ENCODE measurements at places on chromosomes 3 and 15. TPM values are rescaled to one million over a fixed set of nuclear protein-coding genes. Genes with fewer than 3 reads are reported as not detected.

DNA sequence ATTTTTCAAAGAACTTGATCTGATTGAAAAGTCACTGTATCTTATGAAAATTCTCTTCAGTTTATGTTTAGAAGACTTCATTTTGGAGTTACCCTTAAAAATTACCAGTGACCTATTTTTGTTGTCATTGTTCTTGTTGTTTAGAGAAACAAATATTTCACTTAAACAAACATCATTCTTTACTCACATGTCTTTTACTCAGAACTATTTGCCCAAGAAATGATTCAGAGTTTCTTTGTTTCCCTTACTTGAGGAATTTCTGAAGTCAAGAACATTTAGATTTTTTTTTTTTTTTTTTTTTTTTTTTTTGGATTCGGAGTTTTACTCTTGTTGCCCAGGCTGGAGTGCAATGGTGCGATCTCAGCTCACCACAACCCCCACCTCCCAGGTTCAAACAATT lies 259.6 kb upstream of the UBE2E1 start:
- no peak for ATAC-seq

- no peak for ATAC-seq
These were observed 363.4 kb upstream of the ARHGEF26 start for GRCh38 chr3:153757839-153758238.

DNA sequence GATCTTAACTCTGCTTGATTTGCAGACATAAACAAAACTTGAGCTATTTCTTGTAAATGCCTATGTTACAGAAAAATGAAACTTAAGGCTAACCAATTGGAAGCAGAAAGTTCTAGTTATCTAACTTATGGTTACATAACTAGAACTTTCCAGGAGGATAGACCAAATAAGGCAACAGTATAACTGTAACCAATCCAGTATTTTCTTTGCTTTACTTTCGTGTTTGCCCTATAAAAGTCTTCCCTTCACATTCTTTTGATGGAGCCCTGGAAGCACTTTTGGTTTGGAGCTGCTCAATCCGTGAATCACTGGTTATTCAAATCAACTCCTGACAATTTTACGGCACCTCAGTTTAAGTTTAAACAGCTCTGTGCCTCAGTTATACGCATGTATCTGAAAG lies 164.6 kb downstream of the SUCLG2 start:
- ATAC-seq = no peak

DNA sequence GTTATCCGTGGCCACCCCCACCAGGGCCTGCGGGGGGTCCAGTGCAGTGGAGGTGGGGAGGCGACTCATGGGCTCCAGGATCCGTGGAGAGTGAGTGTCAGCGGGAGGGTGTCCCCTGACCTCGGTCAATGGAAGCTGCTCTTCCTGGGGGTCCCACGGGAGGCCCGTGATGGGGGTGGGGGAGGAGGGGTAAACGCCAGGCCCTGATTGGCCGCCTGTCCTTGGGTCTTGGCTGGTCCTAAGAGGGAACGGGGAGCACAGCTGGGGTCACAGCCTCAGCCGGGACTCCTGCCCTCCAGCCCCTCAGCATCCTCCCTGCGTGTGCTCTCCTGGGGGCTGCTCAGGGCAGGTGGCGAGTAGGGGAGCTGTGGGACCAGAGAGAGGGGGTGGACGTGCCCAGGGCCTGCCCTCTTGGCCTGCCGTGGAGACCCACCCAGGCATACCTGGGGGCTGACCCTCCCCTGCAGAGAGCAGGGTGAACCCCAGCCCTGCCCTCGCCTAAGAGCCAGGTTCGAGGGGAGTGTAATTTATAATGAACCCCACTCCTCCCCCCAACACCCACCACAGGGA lies 184.6 kb downstream of the GOLGA6L6 start:
- no peak for ATAC-seq

DNA sequence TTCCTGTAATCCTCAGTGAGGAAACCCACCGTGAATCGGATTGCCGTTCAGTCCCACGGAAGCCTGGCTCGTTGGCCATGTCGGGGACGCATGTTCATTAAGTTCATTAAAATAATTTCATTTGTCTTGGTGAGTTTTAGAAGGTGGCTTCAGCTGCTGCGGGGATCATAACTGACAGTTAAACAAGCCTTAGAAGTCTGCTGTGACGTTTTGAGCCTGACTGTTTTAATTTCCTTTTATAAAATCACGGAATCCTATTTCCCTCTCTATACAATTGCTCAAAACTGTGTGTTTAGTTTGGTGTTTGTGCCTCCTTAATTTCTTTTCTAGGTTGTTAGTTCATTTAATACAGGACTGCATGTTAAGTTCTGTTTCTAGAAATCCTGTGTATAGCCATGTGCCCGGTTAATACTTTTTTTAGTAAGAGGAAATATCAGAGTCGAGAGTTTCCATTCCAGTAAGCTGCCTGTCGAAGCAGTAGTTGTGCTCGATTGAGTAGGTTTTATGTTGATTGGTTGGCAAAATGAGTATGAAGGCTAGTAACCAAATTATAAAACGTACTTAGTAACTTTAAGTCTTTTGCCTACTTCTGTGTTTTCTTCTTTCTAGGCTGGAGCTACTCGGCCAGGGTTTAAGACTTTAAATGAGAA lies 705 bp downstream of the NIPA2 start:
- no peak for ATAC-seq

The CLDN16 gene
- total RNA-seq = not detected

Data from activated T-helper 17 cell treated with anti-CD3 and anti-CD28 coated beads, Interleukin-2, amount 50 U/mL, for 72 hours (primary cell).